ENCODE measurements at places on chromosomes 11 and 22.

DNA sequence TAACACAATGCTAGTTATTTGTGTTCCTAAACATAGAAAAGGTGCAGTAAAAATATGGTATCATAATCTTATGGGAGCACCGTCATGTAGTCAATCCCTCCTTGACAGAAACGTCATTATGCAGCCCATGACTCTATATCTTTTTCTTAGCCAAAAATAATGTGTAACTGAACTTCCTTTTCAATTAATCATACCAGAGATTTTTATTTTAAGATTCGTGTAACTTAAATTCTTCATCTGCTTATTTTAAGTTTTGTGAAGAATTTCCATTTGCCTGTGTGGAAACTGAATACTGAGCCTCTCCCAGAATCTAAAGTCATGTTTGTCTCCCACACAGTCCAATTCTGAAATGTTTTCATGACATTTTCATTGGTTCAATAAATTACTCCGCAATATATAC, 699.1 kb downstream of the KCNA4 start:
- DNase-seq = no peak

- DNase-seq = no peak
Observed at GRCh38 chr22:23387827-23388516, 192.1 kb downstream of the IGLL1 start.

DNA sequence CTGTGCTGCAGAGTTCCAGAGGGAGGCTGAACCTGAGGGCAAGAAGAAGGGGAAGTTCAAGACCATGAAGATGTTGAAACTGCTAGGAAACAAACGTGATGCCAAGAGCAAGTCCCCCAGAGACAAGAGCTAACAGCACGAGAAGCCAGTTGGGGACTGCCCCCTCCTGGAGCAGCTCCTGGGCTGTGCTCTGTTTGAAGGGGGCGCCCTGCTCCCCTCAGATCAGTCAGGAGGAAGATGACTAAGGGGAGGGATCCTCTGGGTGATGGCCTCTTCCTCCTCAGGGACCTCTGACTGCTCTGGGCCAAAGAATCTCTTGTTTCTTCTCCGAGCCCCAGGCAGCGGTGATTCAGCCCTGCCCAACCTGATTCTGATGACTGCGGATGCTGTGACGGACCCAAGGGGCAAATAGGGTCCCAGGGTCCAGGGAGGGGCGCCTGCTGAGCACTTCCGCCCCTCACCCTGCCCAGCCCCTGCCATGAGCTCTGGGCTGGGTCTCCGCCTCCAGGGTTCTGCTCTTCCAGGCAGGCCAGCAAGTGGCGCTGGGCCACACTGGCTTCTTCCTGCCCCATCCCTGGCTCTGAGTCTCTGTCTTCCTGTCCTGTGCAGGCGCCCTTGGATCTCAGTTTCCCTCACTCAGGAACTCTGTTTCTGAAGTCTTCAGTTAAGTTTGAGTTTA, 12.6 kb downstream of the C22orf23 start:
- no peak for DNase-seq

DNA sequence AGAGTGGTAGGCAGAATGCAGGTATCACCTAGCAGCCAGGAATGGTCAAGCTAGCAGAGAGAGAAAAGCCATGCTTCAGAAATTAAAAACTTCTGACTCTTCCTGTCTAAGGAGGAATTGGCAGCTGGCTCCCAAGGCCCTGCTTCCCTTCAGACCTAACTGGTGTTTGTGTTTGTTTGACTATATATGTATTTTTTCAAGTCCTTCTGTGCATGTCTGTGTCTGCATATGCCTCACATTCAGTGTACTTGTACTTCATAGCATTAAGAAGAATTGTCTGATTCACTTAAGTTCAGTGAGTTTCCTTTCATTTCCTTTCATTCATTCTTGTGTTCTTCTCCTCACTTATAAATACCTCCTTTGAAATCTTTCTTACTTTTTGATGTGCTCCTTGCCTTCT, 109.0 kb upstream of the RRM1 start:
- DNase-seq = no peak

DNA sequence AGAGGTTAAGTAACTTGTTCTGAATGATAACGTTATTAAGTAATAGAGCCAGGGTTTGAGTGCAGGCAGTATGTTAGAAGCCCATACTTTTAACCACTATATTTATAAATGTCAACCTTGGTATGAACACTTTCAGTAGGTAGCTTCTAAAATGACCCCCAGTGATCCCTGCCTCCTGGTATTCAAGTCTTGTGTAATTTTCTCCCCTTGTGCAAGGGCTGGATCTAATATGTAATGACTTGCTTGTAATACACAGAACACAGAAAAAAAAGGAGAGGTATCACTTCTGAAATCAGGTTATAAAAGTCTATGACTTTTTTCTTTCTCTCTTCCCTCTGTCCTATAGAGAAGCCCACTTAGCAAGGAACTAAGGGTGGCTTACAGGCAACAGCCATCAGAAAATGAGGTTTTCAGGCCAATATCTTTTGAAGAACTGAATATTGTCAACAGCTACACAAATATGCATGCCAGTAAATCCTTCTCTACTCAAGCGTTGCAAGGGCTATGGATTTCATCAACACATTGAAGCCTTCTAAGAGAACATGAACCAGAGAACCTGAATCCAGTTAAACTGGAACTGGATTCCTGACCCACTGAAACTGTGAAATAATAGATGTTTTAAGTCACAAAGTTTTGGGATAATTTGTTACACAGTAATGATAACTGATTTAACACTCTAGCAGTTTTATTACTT, 712.3 kb downstream of the METTL15 start:
- no peak for DNase-seq

DNA sequence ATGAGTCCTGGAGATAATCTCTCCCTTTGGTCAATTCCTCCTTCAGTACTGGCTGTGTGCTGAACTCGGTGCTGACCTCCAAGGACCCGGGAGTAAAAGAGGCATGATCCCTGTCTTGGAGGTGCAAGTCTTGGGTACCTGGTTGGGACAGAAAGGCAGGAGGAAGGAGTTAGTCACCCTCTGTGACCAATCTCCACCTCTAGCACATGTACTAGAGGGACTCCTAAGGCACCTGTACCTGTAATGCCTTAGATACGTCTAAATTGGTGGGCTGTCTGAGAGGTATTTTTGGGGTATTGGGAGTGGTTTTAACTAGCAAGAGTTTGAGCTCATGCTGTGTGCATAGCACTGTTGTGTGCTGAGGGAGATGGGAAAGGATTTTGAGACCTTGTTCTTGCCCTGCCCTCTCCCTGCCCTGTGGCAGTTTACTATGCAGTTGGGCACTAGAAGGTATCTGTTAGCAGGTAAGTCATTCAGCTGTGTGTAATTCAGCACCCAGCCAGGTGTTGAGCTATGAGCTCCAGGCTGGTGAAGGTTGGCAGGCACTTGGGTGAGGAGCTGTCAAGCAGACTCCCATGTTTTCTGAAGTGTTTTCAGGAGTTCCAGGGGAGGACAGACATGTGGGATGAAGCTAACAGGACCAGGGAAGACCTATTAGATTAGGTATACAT, 2.5 kb downstream of the PANX1 start:
- no peak for DNase-seq

DNA sequence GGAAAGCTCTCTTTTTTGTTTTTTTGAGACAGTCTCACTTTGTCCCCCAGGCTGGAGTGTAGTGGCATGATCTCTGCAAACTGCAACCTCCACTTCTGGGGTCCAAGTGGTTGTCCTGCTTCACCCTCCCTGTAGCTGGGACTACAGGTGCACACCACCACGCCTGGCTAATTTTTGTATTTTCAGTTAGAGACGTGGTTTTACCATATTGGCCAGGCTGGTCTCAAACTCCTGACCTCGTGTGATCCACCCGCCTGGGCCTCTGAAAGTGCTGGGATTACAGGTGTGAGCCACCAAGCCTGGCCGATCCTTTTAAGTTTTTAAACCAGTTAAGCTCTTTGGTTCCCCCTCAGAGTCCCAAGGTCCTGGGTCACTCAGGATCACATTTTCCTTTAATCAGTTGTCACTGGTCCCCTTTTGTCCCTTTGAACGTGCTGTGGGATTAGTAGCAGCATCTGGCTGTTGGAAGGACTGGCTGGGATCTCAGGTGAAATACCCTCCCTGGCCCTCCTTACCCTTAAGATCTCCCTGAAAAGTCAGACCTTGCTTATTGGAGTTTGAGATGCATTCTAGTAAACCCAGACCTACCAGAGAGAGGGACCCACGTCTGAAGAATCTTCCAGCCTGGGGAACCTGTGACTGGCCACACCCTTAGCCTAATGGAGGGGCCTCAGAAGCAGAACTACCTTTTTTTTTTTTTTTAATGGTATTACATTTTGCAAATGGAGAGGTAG, 8.1 kb downstream of the MALAT1 start:
- peak; percentile 76 for DNase-seq

GRCh38 chr11:66339162-66339675, 3.0 kb upstream of the RIN1 start:
- no peak for DNase-seq

DNA sequence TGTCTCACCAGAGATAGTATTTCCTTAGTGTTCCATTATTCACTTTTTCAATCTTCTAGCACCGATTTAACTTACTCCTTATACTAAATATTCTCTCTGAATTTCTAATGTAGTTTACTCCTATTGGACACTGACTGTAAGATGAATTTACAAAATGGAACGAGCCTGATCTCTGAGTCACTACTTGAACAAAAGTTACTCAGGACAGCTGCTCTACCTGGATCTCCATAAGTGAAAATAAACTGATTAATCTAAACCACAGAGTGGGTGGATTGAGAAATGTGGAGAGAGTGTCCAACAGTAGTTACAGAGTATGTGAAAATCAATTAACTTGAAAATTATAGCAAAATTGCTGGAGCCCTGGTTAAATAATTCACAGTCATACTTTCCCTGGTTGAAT, 141.7 kb upstream of the CHORDC1 start:
- DNase-seq = no peak

GRCh38 chr11:9717719-9718118, 53.8 kb downstream of the SWAP70 start:
- no peak for DNase-seq

GRCh38 chr11:126703662-126704061, 296.9 kb downstream of the KIRREL3 start:
- DNase-seq = no peak

GRCh38 chr22:26494506-26494905, 10.8 kb downstream of the SRRD start:
- no peak for DNase-seq

- DNase-seq = no peak
Observed at GRCh38 chr11:127925475-127925874, 661.9 kb downstream of the ETS1 start.

GRCh38 chr11:37171451-37171850, 573.4 kb upstream of the RAG2 start:
- no peak for DNase-seq

DNA sequence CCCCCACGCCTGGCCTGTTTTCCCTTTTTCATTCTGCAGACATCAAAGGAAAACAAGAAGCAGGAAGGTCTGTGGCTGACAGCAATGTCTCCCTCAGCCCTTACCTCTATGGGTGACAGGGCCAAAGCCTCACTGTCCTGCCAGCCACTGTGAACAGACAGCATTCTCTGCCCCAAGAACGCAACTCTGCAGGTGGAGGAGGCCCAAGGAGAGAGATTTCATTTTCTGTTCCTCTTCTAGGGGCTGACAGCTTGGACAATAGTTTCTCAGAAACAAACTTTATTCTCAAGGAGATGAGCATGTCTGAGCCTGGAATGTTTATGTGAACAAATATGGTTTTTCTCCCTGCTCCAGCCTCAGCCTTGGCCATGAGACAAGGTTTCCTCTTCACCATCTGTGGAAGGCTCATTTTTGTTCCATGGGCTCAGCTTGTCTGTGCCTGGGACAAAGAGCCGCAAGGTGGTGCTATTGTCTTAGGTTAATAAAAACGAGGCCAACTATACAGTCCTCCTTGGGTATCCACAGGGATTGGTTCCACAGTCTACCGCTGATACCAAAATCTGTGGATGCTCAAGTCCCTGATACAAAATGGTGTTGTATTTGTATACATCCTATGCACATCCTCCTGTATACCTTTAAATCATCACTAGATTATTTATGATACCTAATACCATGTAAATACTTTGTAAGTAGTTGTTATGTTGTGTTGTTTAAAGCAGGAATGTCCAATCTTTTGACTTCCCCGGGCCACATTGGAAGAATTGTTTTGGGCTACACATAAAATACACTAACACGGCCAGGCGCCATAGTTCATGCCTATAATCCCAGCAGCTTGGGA, 5.8 kb downstream of the PIWIL3 start:
- peak; percentile 21 for DNase-seq

GRCh38 chr11:71248656-71249055, 3.7 kb downstream of the SHANK2 start:
- no peak for DNase-seq

Data from NCI-H748 treated with DMSO at 0.1 percent for 48 hours (cell line).